ENCODE measurements at places on chromosomes 1 and 21.

- DNase-seq = no peak
Measured at GRCh38 chr21:44778094-44778493, 23.5 kb downstream of the UBE2G2 start.

GRCh38 chr1:45205011-45205909, 1.1 kb downstream of the ZSWIM5 start:
- peak; percentile 24 for DNase-seq

- DNase-seq = no peak
Measured at GRCh38 chr21:26565111-26565510, 8.0 kb downstream of the CYYR1 start.

DNA sequence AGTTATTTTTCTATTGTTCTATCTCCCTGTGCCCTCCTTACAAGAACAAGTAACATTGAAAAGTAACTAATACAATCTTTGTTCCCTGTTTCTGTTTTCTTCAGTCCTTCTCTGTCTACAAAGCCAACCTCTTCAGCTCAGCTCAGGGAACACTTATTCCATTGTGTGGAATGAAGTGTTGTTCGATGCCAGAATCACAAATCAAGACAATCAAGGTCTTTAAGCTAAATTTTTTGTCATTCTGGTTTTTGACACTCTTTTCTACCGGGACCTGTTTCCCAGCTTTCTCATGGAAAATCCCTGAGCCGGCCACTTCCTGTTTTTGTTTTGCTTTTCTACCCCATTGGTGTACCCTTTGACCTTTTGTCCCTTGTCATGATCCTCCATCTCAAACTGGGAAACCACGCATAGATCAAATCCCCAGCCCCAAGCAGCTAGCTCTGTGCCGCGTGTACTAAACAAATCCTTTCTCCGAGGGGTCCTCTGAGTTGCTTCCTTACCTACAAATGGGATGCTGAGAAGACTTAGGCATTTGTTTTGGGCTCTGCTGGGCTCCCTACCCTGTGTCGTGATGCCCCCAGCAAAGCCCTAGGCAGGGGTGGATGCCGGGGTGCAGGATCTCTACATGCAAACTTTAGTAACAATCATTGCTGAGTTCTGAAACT, 141.8 kb downstream of the TOMM20 start:
- DNase-seq = peak; percentile 87

DNA sequence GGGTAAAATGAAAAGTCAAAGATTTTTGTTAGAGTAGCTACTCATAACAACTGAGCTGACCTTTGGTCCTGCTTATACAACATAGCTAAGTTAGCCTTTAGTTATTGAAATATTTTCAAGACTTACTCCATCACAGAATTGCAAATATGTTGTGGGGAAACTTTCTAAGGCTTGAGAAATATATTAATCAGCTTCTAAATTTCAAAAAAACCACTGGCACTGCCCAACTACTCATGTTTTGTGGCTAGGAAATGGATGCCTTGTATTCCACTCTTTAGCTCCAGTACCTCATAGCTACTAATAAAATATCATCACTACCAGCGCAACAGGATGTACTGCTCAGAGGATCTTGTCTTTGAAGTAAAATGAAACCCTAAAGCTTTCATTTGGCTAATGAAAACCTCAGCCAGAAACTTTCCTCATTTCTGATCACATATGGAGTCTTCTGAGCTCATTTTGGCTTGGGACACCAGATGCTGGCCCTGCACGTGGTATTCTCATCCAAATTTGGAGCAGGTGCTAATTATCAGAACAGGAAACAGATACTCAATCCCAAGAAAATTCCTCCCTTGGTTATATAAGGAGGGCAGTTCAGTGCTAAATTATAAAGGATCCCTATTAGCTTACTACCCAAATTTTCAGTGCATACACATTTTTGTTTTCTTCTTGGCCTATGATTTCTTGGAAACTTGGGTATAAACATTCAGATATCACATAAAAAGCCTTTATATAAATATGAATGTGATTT, 690.7 kb downstream of the ADGRL2 start:
- DNase-seq = peak; percentile 7

DNA sequence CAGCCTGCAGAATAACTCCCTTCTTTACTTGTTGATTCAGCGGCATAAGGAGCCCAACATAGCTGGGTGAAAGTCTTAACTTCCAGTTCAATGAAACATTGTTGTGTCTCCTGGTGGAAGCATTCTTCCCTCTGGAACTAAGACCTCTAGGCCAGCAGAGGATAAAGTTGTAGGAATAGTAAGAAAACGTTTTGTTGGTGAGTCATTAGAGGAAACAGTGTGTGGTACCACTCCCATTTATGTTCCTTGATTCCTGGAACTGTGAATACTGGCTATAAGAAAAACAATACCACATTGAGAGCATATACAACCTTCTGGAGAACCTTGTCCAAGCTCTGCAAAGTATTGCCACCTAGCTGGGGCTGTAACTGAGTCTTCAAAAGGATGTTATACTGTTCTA, 737.4 kb upstream of the ZP4 start:
- peak; percentile 29 for DNase-seq

DNA sequence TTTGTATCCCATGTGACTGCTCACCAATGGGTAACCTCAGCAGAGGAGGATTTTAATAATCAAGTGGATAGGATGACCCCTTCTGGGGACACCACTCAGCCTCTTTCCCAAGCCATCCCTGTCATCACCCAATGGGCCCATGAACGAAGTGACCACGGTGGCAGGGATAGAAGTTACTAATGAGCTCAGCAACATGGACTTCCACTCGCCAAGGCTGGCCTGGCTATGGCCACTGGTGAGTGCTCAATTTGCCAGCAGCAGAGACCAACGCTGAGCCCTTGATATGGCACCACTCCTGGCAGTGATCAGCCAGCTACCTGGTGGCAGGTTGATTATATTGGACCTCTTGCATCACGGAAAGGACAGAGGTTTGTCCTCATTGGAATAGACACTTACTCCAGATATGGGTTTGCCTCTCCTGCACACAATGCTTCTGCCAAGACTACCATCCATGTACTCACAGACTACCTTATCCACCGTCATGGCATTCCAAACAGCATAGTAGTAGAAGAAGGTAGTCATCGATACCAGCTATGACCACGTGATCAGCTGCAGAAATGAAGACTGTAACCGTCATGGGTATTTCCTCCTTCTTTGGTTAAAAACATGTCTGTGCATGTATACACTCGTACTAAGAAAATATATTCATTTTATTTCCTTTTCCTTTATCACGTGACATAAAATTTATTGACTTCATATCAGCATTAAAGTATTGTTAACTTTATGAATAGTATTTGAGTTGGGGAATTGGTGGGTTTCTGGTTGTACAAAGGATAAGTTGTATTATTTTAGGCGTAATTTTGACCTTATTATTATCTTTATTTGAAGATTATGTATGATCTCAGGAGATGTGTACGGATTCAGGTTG, 562.6 kb downstream of the PTPRU start:
- no peak for DNase-seq

- no peak for DNase-seq
Measured at GRCh38 chr1:206971029-206971655, 882 bp upstream of the FCAMR start.
